B cell (primary cell): ENCODE measurements at places on chromosomes 2 and 18. TPM values are rescaled to one million over a fixed set of nuclear protein-coding genes. Genes with fewer than 3 reads are reported as not detected.

DNA sequence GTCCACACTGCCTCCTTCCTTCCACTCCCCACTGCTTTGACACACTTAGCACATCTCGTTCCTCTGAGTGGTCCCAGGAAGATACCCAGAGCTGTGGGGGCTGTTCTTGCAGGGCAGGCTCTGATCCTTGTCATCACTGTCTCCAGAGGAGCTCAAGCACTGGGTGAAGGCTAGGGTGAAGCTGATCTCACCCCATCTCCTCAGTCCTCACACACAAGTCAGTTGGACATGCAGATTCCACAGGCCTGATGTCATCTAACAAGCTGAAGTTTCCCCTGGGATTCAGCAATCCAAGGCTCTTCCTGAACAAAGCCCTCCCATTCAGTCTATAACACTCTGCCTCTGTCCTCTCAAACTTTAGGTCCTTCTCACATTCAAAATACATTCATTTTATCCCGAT lies 90.6 kb upstream of the RAB6C start:
- H3K36me3 ChIP-seq, result no peaks in the 10 kb centered on the region
- no peak overlapping the region for H3K4me3 ChIP-seq
- H3K4me1 ChIP-seq, result no peaks in the 10 kb centered on the region

GRCh38 chr2:58798676-58799208 lies 557.6 kb upstream of the FANCL start:
- no peak overlapping the region for H3K27ac ChIP-seq
- no peaks in the 10 kb centered on the region for H3K36me3 ChIP-seq
- no peak for DNase-seq

- DNase-seq, result no peak
- H3K4me3 ChIP-seq, result no peak overlapping the region
- H3K27ac ChIP-seq, result no peak overlapping the region
- no peaks in the 10 kb centered on the region for H3K27me3 ChIP-seq
Measured at GRCh38 chr2:102703748-102704147, 58.1 kb upstream of the TMEM182 start.

DNA sequence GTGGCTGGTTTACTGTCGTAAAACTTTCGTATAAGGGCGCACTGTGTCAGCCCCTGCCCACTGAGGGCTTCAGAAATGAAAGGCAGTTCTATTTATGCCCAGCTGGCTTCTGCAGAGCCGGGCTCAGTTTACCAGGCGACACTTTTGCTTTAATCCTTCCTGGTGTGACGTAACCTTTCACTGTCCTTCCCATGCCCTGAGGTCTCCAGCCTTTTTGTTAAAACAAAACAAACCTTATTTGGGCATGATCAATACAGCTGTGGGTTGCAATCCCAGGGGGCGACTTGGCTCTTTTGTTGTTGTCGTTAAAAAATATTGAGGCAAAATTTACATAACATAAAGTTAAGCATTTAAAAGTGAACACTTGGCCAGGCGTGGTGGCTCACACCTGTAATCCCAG lies 85.3 kb downstream of the AGAP1 start:
- no peak overlapping the region for H3K4me3 ChIP-seq
- H3K27me3 ChIP-seq, result no peaks in the 10 kb centered on the region
- H3K27ac ChIP-seq, result no peak overlapping the region
- no peak for DNase-seq
- H3K36me3 ChIP-seq, result no peaks in the 10 kb centered on the region

- H3K27ac ChIP-seq, result peak overlapping the region; percentile 81
- peak overlapping the region; percentile 69 for H3K4me3 ChIP-seq
- H3K27me3 ChIP-seq, result no peaks in the 10 kb centered on the region
- DNase-seq, result no peak
Measured at GRCh38 chr2:30288561-30288960, 57.2 kb downstream of the LBH start.

- H3K4me3 ChIP-seq, result no peak overlapping the region
- H3K27me3 ChIP-seq, result no peaks in the 10 kb centered on the region
- no peaks in the 10 kb centered on the region for H3K36me3 ChIP-seq
- DNase-seq, result no peak
Measured at GRCh38 chr2:226898897-226899296, 63.0 kb downstream of the RHBDD1 start.

GRCh38 chr2:104866883-104867812 lies 13.2 kb downstream of the POU3F3 start:
- no peak overlapping the region for H3K27ac ChIP-seq
- DNase-seq, result peak; percentile 22
- H3K4me1 ChIP-seq, result peaks cover 33% of the 10 kb centered on the region
- no peaks in the 10 kb centered on the region for H3K36me3 ChIP-seq
- peaks cover 91% of the 10 kb centered on the region for H3K27me3 ChIP-seq

DNA sequence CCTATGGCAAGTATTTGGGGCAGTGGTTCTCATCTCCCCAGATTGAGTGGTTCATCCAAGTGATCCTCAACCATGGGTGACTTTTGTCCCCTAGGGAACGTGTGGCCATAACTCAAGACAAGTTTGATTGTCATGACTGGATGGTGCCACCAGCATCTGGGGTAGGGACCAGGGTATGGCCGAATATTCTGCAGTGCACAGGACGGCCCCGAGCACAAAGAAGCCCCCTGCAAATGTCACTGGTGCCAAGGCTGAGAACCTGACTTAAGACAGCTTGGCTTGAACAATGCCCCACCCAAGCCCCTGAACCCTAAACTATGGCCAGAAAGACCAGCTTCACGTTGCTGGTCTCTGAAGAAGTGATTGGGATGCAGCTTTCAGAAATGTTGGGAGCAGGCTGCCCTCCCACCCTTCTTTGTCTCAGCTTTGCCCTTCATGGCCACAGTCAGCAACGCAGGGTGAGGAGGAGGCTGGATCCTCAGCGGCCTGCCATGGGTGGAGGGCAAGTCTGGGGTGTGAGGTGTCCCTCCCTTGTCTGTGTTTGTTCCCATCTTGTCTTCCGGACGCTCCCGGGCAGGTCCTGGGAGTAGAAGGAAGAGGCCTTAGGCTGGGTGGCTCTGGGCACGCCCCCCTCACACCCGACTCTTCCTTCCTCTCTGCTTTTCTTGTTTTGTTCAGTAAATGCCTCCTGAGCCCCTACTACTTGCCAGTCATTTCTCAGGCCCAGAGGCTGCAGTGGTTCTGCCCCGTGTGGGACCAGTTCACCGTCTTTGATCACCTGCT lies 43.4 kb downstream of the GREB1 start:
- H3K27ac ChIP-seq, result no peak overlapping the region
- no peak for DNase-seq
- H3K4me3 ChIP-seq, result no peak overlapping the region
- peaks cover 4% of the 10 kb centered on the region for H3K27me3 ChIP-seq
- H3K4me1 ChIP-seq, result no peaks in the 10 kb centered on the region

DNA sequence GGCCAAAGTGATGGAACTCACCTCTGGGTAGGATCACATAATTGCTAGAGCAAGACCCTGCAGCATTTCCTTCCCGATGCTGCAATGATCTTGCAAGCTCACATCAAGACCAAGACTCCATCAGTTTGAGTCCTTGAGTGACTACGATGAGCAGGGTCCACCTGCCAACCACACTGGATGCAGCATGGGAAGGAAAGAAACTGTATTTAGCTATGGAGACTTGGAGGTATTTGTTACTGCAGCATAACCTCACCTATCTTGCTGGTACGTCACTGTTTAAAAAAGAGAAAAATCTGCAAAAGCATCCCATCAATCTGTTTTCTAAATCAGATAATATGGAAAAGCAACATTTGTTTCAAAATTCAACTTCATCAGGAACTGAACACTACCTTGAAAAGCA lies 2.5 kb downstream of the RNF152 start:
- no peak overlapping the region for H3K4me3 ChIP-seq
- H3K27ac ChIP-seq, result no peak overlapping the region
- no peak for DNase-seq

GRCh38 chr2:30927465-30928075 lies 120.3 kb upstream of the CAPN13 start:
- H3K27me3 ChIP-seq, result no peaks in the 10 kb centered on the region
- H3K36me3 ChIP-seq, result no peaks in the 10 kb centered on the region
- H3K4me1 ChIP-seq, result no peaks in the 10 kb centered on the region
- H3K27ac ChIP-seq, result no peak overlapping the region
- no peak overlapping the region for H3K4me3 ChIP-seq
- no peak for DNase-seq

DNA sequence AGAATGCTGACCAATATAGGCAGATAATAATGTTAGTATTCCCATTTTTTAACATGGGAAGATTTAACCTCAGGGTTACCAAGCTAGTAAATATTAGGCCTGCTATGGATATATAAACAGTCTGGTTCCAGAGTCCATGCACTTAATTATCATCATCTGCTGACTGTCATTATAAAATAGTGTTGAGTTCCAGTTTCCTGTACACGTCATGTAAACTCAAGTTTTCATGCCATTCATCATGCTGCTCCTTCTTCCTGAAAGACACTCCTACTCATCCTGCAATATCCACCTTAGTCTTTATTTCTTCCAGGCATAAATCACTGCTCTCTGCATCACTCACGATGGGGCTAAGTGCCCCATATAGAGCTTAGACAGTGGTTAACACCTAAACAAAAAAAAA lies 420.8 kb upstream of the SPHKAP start:
- no peaks in the 10 kb centered on the region for H3K4me1 ChIP-seq
- no peaks in the 10 kb centered on the region for H3K27me3 ChIP-seq
- no peak overlapping the region for H3K4me3 ChIP-seq
- no peak overlapping the region for H3K27ac ChIP-seq
- no peaks in the 10 kb centered on the region for H3K36me3 ChIP-seq

GRCh38 chr2:43927442-43927841 lies 68.3 kb downstream of the LRPPRC start:
- H3K27me3 ChIP-seq, result no peaks in the 10 kb centered on the region
- H3K36me3 ChIP-seq, result peaks cover 9% of the 10 kb centered on the region
- no peaks in the 10 kb centered on the region for H3K4me1 ChIP-seq
- H3K27ac ChIP-seq, result no peak overlapping the region

DNA sequence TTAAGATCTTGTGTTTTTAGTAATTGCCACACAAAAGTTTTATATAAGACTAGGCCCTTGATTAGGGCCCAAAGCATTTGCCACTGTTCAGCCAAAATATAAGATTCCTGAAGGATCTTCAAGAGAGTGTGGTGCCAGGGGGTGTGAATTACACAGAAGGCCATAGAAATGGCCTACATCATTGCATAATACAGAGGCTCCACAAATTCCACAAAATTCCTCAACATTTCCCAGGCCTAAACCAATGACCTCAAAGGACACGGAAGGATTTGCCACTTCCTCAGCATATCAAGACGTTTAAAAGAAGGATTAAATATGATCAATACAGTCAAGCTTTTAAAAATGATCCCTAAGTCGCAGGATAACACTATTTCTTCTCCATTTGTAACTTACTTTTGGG lies 24.1 kb downstream of the COL6A3 start:
- peaks cover 3% of the 10 kb centered on the region for H3K27me3 ChIP-seq
- H3K27ac ChIP-seq, result no peak overlapping the region
- no peak overlapping the region for H3K4me3 ChIP-seq
- DNase-seq, result no peak

DNA sequence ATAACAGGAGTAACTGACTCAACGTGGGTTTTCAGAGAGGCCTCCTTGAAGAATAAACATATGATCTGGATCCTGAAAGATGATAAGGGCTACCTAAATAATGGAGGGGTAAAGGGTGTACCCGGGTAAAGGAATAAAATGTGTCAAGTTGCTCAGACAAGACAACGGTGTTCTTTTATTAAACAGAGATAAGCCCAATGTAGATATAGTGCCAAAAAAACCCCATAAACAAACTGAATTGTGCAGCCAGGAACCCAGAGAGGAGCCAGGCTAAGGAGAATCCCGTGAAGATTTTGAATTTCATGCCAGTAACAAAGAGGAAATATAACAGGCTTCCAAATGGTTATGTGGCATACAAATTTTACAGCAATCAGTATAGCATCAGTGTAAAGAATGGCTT lies 618.2 kb downstream of the CPS1 start:
- no peaks in the 10 kb centered on the region for H3K36me3 ChIP-seq
- no peak overlapping the region for H3K4me3 ChIP-seq
- H3K4me1 ChIP-seq, result no peaks in the 10 kb centered on the region
- DNase-seq, result no peak
- H3K27ac ChIP-seq, result no peak overlapping the region

DNA sequence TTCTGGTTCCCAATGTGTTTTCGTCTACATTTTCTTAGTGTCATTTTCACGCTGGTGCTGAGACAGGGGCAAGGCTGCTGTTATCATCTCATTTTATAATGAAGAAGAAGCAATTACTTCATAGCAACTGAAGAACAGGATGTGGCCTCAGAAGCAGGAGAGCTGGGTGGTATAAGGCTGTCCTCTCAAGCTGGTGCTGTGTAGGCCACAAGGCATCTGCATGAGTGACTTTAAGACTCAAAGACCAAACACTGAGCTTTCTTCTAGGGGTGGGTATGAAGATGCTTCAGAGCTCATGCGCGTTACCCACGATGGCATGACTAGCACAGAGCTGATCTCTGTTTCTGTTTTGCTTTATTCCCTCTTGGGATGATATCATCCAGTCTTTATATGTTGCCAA lies 7.3 kb downstream of the IL36G start:
- H3K36me3 ChIP-seq, result no peaks in the 10 kb centered on the region
- H3K27ac ChIP-seq, result no peak overlapping the region
- no peaks in the 10 kb centered on the region for H3K4me1 ChIP-seq
- no peak overlapping the region for H3K4me3 ChIP-seq
- no peak for DNase-seq

DNA sequence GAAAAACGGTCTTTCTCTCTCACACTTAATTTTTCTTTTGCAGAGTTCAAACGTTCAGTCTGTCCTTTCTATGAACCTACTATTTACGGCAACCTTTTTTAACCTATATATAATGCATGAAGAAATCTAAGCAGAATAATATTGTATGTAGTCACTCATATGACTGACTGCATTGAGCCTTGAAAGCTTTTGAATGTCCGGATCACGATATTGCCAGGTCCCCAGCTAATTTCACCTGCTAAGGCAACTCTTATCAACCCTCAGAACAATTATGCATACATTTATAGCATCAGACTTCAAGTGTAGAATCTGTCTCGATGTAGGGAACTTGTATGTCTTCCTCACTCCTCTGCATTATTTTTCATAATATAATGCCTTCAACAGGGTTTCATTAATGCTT lies 1083.8 kb upstream of the KLHL29 start:
- DNase-seq, result no peak
- no peak overlapping the region for H3K4me3 ChIP-seq
- H3K27ac ChIP-seq, result no peak overlapping the region
- H3K36me3 ChIP-seq, result no peaks in the 10 kb centered on the region
- no peaks in the 10 kb centered on the region for H3K27me3 ChIP-seq
- no peaks in the 10 kb centered on the region for H3K4me1 ChIP-seq

DNA sequence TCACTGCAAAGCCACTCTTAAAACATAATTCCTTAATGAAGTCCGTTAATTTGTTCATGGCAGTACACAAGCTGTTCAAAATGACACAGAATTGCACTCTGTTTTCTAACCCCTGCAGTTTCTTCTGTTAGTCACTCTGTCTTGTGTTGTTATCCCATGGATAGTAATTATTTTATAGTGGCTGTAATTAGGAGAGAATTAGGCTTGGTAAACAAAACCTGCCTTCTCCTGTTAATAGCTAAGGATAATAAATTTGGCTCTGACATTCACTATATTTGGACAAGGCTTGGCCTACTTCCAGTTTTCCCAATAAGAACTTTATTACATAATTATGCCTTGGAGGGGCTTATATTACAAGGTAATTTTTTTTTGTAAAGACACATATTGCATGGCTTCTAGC lies 330.3 kb upstream of the FIGN start:
- DNase-seq, result no peak
- no peaks in the 10 kb centered on the region for H3K36me3 ChIP-seq
- H3K27ac ChIP-seq, result no peak overlapping the region
- H3K4me1 ChIP-seq, result no peaks in the 10 kb centered on the region

UBR3 gene
- 54.6 and 58.1 TPM in 2 replicates for total RNA-seq

SFT2D3 gene
- total RNA-seq, result 13.6 and 14.2 TPM in 2 replicates

WDR75 gene
- total RNA-seq, result 48.3 and 51.2 TPM in 2 replicates

TDRD15 gene
- total RNA-seq, result 1.1 and 1.5 TPM in 2 replicates

DSC2 gene
- not detected in 2 replicates for total RNA-seq

NMS gene
- not detected in 2 replicates for total RNA-seq

LRP1B gene
- not detected in 2 replicates for total RNA-seq

ME2 gene
- total RNA-seq, result 55.4 and 57.8 TPM in 2 replicates
